ENCODE measurements at places on chromosomes 3 and 15.

DNA sequence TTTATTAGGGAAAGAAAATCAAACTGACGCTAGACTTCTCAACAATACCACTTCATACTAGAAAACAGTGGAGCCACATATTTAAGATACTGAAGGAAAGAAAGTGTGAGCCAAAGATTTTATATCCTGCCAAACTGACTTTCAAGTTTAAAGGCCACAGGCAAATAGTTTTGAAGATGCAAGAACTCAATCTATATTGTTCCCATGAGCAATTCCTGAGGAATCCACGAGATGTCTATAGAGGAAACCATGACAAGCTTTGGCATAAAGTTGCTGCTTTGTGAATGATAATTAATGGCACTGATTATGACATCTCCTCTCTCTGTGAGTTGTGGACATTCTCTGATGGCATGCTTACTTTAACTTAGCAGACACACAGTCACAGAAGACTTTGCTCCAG lies 276.1 kb upstream of the GOLGA6L4 start:
- no peak for DNase-seq

DNA sequence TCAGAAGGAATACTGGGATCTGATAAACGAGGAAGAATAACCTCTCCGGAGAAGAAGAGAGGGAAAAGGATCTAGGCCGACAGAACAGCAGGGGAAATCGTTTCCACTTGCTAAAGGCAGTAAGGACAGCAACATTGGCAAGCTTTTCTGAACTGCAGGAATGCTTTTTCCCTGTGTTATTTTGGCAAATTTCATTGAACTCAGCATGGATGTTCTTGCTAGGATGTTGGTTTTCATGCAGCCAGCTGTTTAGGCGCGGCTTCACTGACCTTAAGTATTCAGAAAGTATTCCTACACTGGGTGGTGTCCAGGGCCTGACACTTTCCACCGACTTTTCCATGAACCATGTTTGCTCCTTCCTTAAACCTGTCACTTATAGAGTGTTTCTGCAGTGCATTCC lies 489.7 kb downstream of the CNTN3 start:
- no peak for DNase-seq

- no peak for DNase-seq
Observed at GRCh38 chr15:77425104-77425503, 4.4 kb downstream of the HMG20A start.

- no peak for DNase-seq
Observed at GRCh38 chr15:38818157-38818790, 253.7 kb upstream of the RASGRP1 start.

- DNase-seq: peak; percentile 17
Observed at GRCh38 chr3:43243590-43244587, 42.5 kb upstream of the SNRK start.

DNA sequence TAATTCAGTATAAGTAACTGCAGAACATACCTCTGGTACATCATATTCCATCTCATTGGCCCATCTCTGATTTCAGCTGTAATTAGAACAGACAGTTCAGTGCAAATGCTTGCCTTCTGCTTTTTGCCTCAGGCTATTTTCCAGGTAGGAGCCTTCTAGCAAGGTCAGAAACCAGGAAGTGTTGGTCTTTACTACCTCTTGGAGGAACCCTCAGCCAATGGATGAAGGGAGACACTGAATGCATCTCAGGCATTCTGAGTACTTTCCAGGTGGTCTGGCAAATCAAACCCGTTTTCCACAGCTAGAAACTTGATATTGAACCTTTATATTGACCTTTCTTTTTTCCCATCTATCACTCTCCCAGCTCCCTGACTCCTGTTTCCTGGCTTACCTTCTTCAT lies 348.5 kb upstream of the SOX2 start:
- DNase-seq: no peak

- peak; percentile 74 for DNase-seq
Observed at GRCh38 chr3:152241142-152242017, 27.3 kb upstream of the MBNL1 start.

DNA sequence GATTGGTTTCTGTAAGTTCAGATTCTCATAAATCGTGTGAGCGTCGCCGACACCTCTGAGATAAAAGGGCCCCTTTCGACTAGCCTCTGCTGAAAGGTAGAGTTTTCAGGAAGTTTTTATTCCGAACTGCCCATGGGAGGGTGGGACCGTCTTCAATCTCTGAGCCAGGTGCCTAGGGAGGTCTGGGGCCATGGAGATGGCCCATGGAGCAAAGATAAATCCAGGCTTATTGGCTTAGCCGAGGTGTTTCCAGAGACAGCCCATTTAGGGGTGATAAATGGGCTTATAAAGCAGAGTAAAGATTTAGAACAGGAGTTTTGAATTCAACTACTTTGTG lies 442 bp downstream of the QTRT2 start:
- no peak for DNase-seq

DNA sequence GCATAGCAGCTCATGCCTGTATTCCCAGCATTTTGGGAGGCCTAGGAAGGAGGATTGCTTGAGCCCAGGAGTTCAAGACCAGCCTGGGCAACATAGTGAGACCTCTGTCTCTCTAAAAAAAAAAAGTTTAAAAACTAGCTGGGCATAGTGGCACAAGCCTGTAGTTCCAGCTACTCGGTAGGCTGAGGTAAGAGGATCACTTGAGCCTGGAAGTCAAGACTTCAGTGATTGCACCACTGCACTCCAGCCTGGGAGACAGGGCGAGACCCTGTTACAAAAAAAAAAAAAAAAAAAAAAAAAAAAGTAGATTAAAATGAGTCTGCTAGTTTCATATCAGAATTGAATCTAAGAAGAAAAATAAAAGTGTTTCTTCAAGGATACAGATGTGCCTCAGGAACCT lies 32.4 kb upstream of the ANPEP start:
- DNase-seq: no peak

GRCh38 chr3:39387411-39387975 lies 4.3 kb downstream of the SLC25A38 start:
- DNase-seq: no peak

DNA sequence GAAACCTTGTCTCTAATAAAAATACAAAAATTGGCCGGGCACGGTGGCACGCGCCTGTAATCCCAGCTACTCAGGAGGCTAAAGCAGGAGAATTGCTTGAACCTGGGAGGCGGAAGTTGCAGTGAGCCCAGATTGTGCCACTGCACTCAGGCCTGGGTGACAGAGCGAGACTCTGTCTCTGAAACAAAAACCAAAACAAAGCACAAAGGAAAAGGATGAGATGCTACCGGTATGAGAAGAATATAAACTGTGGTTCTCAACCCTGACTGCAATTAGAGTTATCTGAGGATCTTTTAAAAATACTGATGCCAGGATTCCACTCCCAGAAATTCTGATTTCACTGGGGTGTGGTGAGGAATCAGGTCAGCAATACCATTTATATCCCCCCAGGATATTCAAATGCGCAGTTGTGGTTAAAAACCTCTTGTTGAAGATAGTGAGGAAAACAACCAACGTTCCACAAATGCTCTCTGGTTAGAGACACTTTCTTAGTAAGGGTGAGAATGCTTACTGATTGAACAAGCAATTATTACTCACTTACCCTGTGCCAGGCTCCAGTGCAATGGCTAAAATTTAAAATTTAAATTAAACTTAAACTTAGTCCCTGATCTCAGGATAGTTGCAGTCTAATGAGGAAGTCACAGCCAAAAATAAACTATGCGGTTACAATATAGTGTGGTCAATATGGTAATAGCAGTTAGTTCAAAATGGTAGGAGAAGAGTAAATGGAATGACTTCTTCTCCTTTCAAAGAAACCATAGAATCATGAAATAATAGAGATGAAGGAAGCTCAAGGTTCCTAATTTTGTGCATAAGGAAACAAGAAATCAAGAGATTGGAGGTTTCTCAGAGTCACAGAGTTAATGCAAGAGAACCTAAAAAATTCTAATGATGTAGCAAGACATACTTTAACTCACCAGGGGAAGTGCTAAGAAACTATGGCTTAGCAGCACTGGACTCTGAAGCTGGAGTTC lies 109.5 kb downstream of the SSR3 start:
- DNase-seq: no peak

DNA sequence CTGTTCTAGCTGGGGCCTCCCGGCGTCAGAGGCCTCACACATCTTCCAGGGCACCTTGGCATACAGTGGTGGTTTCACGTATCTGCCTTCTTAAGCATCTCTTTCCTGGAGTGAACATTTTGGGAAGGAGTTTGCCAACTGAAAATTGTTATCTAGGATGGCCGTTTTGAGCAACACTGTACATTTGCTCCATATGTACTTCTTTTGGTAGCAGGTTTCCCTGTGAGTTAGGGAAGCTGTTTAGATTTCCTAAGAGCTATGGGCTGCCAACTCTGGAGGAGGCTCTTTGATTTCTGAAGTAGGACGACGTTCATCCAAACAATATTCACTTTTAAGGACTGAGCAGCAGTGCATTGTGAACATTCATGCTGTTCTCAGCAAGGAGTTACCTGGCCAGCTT lies 665.9 kb downstream of the SQOR start:
- DNase-seq: no peak

GRCh38 chr15:68389936-68390817 lies 41.8 kb downstream of the ITGA11 start:
- DNase-seq: peak; percentile 80

DNA sequence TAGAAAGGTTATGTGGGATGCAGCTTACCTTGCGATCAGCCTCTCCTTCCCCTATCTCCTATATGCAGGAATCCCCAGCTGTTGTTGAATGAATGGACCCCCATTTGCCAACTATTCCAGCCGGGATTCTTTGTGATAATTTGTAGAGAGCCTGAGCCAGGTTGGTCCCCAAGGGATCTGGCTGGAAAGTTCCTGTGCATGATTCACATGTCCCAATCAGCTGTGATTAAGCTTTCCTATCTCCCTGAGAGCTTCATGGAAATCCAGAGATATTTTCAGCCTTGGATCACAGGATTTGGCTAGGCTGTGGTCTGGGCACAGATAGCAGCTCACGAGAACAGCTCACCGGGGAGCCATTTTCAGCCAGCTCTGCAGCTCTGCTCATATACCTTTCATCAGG lies 76.7 kb downstream of the ARNT2 start:
- no peak for DNase-seq

GRCh38 chr3:8658306-8659212 lies 14.0 kb upstream of the SSUH2 start:
- no peak for DNase-seq

DNA sequence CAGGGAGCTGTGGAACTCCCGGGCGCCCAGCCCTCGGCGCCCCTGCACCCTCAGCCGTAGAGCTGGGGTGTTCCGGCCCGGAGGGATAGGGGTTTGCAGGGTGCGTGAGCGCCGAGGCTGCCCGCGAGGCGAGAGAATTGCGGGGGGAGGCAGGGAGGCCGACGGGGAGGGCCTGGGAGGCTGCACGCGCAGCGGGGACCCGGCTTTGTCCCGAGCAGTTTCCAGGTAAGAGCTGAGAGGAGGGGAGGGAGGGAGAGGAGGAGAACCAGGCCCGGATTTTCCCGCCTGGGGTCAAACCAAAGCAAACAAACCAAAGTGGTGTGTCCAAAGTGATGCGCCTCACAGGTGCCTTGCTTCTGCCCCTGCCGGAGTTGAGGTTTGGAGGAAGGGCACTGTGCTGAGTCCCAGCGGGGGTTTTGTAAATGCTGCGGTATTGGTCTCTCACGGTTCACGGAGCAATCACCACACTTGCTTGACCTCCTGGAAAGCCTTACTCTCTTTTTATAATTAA lies 146.4 kb downstream of the TJP1 start:
- no peak for DNase-seq

DNA sequence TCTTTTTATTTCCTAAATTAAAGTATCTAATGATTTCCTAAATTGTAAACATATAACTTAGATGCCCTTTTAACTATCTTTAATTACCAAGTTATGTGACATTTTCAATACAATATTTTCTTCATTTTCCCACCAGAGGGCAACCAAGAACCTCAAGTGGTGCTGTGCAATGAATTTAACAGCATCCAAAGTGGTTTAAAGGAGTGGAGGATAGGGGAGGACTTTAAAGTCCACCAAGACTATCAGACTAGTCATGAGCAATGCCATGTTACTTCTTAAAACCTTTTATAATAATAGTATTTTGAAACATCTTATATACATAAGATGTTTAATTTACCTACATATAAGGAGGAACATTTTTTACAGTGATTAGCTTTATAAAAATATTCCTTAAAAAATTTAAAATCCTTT lies 74.4 kb downstream of the DLG1 start:
- peak; percentile 50 for DNase-seq

DNA sequence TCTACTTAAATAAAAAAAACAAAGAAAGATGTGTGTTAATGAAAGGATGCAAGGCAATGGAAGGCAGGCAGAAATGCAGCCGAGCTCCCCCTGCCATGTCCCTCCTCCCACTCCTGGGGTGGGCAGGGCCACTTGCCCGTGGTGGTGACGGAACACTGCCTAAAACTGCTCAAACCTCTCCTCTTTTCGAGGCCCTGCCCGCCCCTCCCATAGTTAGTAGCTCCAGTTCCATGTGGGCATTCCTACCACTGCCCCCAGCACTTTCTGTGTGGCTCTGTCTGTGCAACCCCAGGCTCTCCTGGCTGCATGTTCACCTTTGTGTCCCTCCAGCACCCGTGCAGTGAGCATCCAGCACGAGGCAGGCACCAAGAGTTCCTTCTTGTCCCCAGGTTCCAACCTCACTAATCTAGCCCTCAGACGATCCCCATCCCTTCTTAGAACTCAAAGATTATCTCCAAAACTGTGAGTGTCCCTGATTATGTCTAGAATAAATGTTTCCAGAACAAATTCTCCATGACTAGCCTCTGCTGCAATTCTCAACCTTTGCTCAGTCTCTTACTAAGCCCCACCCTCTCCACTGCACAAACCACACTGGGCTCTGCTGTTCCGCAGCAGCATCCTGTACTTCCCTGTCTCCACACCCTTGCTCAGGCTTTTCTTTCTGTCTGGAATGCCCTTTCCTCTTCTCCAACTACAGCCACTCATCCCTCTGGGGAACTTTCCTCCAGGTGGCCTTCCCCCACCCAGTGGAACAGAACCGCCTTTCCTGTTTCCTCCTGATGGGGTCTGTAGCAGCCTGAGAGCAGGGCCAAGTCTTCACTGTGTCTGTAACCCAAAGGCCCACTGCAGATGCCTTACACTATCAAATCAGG lies 32.6 kb upstream of the SPTBN5 start:
- no peak for DNase-seq

DNA sequence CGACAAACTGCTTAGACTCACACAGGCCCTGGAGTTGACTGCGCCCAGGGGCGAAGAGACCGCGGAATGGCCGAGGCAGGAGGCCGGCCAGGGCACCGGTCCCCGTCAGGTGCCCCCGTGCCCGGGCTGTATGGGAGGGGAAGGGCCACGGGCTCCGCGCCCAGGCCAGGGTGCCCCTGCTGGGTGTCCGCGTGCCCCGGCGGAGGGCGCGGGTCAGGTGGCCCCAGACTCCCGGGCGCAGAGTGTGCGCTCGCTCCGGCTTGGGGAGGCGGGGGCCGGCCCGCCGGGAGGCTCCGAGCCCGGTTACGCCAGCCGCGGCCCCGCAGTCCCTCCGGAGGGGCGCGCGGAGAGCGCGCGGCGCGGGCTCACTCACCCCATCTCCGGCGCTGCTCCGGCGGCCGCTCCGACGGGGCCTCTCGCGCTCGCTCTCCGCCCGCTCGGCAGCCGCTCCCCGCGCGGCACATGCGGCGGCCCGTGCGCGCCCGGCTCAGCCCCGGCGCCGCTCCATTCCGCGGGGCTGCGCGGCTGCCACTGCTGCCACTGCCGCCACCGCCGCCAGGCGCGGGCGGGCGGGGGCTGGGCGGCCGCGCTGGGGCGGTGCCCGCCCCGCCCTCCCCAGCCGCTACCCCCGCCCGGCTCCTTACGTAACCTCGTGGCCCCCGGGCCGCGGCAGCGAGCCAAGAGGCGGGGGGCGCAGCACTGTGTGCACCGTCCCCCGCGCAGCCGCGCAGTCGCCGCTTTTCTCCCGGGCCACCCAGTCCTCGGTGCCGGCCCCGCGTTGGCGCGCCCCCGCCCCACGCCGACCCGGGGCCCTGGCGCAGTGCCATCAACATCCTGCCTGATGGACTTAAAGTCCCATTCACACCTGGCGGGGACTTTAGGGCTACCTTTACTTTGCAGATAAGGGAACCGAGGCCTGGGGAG lies at the start of gene HOMER2:
HOMER2 (minus strand) TSS at position 563 of the 924 bp plus-strand sequence; CDS start at position 378, 185 bp downstream.
- DNase-seq: peak; percentile 16
